ENCODE measurements at places on chromosomes 11 and 22. TPM values are rescaled to one million over a fixed set of nuclear protein-coding genes. Genes with fewer than 3 reads are reported as not detected.

DNA sequence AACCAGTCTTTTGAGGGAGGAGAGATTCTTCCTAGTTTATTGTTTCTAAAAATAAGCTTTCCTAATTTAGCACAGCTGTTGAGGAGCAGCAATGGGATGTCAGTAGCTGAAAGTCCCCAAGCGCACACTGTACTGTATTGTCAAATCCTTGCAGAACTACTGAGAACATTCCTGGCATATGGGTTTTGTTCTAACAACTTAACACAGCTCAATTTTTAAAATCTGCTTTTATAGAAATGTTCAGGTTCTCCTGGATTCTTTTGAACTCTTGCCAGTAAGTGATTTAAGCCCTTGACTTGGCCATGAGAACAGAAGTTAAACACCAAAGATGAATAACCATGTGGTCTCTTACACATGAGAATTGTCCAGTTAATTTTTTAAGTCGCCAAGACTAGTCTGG lies 218.6 kb downstream of the FAT3 start:
- no peak for DNase-seq
- H3K27ac ChIP-seq, result no peak overlapping the region
- no peaks in the 10 kb centered on the region for H3K27me3 ChIP-seq
- H3K36me3 ChIP-seq, result no peaks in the 10 kb centered on the region

DNA sequence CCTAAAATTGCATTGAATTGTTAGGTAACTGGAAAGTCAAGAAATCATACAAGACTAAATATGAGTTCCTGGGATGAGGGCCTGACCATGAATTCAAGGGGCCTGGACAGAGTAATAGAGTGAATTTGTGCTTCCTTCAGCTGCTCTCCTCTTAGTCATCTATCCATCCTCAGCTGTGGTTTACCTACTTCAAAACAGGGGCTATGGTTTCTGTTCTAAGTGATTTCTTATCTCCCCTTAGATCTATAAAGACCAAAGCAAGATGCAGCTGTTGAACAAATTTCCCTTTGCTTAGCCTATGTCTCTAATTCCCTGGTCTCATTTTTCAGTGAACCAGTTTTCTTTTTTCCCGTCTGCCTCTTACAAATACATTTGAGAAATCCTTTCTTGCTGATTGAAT lies 428.5 kb downstream of the FAM181B start:
- no peaks in the 10 kb centered on the region for H3K36me3 ChIP-seq
- no peaks in the 10 kb centered on the region for H3K4me1 ChIP-seq
- H3K4me3 ChIP-seq, result no peak overlapping the region
- H3K27me3 ChIP-seq, result no peaks in the 10 kb centered on the region

The LRP4 gene
- 10.9 TPM for polyA plus RNA-seq

DNA sequence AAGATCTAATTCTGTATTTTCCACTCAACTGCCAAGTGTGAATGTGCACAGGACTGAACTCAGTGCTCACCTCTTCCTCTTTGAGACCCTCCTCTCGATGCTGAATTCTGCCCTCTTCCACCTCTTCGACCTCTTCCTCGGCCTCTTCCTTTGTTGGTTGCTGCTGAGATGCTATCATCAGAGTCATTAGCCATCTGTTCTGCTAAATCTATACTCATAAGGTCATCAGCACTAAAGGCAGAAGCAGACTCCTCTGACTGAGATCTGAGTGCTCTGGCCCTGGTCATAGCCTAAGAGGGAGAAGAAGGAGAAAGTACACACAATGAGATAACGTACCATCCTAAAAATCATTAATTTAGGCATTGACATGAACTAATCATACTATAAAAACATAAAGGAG lies 45.9 kb upstream of the GPR83 start:
- DNase-seq, result no peak
- H3K4me1 ChIP-seq, result 0 out of 2 replicates have a peak, but pooled peaks cover 6% of the 10 kb centered on the region
- H3K4me3 ChIP-seq, result no peak overlapping the region
- no peaks in the 10 kb centered on the region for H3K27me3 ChIP-seq
- H3K36me3 ChIP-seq, result peaks cover 26% of the 10 kb centered on the region
- no peak overlapping the region for H3K27ac ChIP-seq

The CRELD2 gene
- 113 TPM for polyA plus RNA-seq
